ENCODE measurements at places on chromosomes 6 and 20. TPM values are rescaled to one million over a fixed set of nuclear protein-coding genes. Genes with fewer than 3 reads are reported as not detected.

- H3K36me3 ChIP-seq, result peaks cover 2% of the 10 kb centered on the region
- H3K4me3 ChIP-seq, result no peak overlapping the region
- H3K4me1 ChIP-seq, result peaks cover 12% of the 10 kb centered on the region
- no peaks in the 10 kb centered on the region for H3K27me3 ChIP-seq
- H3K27ac ChIP-seq, result no peak overlapping the region
Measured at GRCh38 chr6:165556116-165556843, 106.8 kb downstream of the PDE10A start.

DNA sequence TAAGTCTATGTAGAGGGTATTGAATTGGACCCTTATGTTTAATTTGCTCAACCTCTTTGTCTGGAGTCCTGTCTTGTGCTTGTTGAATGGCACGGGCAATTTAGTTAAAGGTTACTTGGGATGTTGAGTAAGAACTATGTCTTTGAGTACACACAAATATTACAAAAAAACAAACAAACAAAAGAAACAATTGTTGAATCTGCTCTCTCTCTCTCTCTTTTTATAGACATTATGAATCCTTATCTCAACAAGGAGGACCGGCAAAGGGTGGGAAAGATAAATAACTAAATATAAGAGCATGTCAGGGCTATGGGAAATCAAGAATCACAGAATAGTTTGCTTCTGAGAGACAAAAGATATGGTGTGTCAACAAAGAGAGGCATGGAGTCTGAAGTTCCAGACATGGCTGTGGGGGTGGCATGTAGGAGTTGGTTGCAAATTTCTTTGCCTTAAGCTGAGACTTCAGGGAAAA, 608.6 kb downstream of the UTRN start:
- no peaks in the 10 kb centered on the region for H3K36me3 ChIP-seq
- H3K27me3 ChIP-seq, result no peaks in the 10 kb centered on the region
- peaks cover 14% of the 10 kb centered on the region for H3K4me1 ChIP-seq
- no peak overlapping the region for H3K27ac ChIP-seq

Gene RAB5IF
- total RNA-seq, result 74.0 TPM

GRCh38 chr6:142500250-142500786, 198.5 kb downstream of the ADGRG6 start:
- no peak overlapping the region for H3K4me3 ChIP-seq
- H3K4me1 ChIP-seq, result peaks cover 11% of the 10 kb centered on the region
- peaks cover 7% of the 10 kb centered on the region for H3K36me3 ChIP-seq

GRCh38 chr6:45382391-45382790, 4.7 kb upstream of the SUPT3H start:
- H3K27ac ChIP-seq, result no peak overlapping the region
- H3K4me1 ChIP-seq, result peaks cover 19% of the 10 kb centered on the region
- H3K4me3 ChIP-seq, result no peak overlapping the region
- H3K36me3 ChIP-seq, result no peaks in the 10 kb centered on the region

DNA sequence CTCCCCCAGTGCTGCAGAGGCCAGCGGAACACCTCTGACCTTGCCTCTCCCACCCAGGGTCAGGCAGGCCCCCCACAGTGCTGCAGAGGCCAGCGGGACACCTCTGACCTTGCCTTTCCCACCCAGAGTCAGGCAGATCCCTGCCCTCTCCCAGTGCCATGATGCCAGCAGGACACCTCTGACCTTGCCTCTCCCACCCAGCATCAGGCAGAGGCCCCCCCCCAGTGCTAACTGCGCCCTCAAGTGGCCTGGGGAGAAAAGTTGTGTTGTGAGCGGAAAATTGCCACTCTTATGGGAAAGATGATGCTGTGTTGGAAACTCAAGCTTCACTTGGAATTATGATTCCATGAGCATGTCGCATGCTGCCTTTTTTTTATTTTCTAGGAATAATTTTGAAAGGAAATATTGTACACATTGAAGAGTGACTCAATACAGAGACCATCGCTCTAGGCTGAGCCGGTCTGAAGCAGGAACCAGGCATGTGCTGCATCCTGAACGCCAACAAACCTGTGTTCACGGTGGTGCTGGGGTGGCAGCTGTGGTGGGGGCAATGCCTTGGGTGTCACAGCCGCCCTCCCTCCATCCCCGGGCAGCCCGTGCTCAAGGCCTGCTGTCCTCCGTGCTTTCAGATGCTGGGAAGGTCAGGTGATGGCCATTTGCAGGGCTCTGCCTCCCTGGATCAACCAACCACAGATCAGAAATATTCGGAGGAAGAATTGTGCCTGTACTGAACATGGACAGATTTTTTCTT, 98.6 kb downstream of the CDH4 start:
- no peak overlapping the region for H3K4me3 ChIP-seq
- peaks cover 13% of the 10 kb centered on the region for H3K27me3 ChIP-seq

DNA sequence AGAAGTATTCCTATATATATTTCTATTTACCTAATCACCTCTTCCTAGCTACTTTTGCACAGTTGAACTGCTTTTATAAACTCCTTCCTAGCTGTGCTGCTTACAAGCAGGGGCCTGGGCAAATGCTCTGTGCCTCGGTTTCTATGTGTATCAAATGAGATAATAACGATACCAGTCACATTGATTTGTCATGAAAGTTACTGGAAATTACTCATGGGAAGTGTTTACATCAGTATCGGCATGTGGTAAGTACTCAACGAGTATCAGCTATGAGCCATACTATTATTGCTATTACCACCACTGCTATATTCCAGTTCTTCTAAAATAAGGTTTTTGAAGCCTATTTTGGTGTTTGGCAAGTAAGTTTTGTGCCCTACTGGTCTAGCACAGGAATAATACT, 4.9 kb downstream of the LAMA4 start:
- no peak for DNase-seq
- no peak overlapping the region for H3K4me3 ChIP-seq
- peak overlapping the region; percentile 34 for H3K27ac ChIP-seq
- peaks cover 8% of the 10 kb centered on the region for H3K36me3 ChIP-seq
- H3K4me1 ChIP-seq, result peaks cover 80% of the 10 kb centered on the region
- no peaks in the 10 kb centered on the region for H3K27me3 ChIP-seq

DNA sequence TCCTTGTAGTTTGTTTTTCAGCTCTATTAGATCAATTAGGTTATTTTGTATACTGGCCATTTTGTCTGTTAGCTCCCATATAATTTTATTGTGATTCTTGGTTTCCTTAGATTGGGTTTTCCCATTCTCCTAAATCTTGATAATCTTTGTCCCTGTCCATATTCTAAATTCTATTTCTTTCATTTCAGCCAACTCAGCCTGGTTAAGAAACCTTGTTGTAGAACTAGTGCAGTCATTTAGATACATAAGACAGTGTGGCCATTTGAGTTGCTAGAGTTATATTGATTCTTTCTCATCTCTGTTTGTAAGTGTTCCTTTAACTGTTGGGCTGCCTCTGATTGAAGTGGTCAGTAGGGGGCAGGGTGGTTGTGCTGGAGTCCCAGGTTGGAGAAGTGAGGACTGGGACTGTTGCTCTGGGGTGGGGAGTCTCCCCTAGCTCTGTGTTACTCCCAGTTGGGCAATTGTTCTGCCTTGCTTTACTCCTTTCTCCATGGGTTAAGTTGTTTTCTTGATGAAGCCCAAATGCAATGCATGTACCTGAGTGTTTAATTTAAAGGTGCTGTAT, 98.8 kb upstream of the NRN1 start:
- no peak overlapping the region for H3K4me3 ChIP-seq
- H3K36me3 ChIP-seq, result peaks cover 2% of the 10 kb centered on the region
- H3K4me1 ChIP-seq, result no peaks in the 10 kb centered on the region
- no peak overlapping the region for H3K27ac ChIP-seq
